Prostate gland (tissue), 2 donors: ENCODE measurements at places on chromosomes 1 and 21. TPM values are rescaled to one million over a fixed set of nuclear protein-coding genes. Genes with fewer than 3 reads are reported as not detected.

The CHML gene
- 18.9 TPM for total RNA-seq

GRCh38 chr1:182493063-182493462, 43.1 kb downstream of the RGSL1 start:
- no peak for DNase-seq

GRCh38 chr1:180221462-180221861, 8.6 kb upstream of the LHX4 start:
- no peak for DNase-seq

The TAL1 gene
- 1.8 TPM for total RNA-seq

DNA sequence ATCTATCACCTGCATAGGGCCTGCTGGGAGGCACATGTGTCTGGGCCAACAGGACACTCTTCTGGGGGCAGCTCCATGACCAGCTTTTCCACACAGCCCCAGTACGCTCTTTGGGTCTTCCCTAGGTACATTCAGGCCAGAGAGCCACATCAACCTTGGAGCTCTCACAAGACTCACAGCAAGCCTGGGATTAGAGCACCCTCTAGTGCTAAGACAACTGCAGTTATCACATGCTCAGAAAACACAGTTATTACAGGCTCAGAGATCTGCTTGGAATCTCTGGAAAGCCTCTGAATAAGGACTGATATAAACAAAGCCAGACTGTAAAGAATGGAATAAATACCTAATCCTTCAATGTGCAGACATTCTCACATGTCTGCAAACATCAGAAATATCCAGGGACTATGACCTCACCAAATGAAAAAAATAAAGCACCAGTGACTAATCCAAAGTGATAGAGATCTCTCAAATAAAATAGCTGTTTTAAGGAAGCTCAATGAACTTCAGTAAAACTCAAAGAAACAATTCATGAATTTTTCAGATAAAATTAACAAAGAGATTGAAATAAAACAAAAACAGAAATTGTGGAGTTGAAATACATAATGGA, 563.9 kb upstream of the NR5A2 start:
- DNase-seq: no peak

DNA sequence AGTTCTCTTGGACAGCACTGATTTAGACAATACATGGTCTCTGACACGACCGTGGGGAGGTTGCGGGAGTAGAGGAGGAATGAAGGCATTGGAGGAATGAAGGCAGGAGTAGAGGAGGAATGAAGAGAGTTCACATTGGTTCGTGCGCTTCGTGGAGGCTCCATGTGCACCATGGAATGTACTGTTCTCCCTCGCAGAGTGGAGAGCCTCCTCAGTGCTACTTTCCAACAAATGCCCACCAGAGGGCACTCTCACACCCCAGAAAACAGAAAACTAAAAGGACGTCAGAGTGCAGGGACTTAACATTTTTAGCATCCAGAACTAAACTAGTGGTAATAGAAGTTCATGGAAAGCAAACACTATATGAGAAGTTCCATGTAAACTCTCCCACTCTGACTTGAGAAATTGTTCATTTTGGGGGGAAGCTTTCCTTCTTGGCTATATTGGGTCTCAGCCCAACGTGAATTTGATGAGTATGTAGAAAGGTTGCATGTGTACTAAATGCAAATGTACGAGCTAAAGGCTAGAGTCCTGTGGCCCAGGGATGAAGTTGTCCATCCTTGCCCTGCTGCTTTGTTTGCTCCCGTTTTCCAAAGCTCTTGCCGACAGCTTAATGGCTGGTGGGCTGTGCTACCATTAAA, 211.6 kb downstream of the LMX1A start:
- peak; percentile 50 for DNase-seq

DNA sequence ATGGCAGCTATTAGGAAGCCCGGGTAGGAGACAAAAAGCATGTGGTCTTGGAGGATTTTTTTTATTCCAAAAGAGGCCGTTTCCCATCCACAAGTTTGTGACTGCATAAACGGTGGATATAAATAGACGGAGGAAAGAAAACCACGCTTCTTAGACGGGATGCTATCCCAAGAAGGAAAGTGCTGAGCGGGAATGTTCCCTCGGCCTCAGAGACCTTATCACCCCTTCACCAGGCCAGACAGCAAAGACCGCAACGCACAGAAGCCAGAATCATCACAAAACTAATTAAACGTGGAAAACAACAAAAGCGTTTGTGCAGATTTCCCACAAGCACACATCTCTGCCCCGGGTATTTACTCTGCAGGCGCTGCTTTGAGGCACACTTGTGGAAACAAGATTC, 43.2 kb downstream of the HLCS start:
- DNase-seq: no peak

- no peak for DNase-seq
Measured at GRCh38 chr1:16015491-16015890, 2.4 kb downstream of the HSPB7 start.

DNA sequence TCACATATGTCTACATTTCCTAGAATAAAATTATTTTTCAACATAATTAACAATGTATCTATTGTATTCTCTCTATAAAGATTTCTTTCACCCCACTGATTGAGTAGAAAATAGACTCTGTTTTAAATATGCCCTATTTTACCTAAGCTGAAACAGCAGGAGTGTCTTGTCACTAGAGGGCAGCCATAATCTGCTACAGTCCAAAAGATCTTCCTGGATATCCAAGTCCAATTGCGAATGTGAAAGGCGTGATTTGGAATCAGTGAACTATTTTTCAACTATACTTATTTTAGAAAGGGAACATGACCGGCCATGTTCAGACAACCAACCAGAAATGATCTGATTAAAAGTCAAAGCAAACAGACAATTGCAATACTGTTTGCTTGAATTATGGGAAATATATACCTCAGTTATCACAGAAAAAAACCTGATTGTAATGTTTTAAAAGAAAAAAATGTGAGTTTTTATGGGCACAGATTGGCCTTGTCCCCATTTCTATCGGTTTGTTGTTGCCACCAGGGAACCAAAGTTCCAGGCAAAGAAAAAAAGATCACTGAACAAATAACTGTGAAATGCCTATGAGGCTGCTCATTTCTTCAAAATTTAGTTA, 1211.0 kb upstream of the ADGRL4 start:
- DNase-seq: peak; percentile 26

GRCh38 chr1:206114692-206115640, 2.2 kb downstream of the AVPR1B start:
- DNase-seq: no peak

DNA sequence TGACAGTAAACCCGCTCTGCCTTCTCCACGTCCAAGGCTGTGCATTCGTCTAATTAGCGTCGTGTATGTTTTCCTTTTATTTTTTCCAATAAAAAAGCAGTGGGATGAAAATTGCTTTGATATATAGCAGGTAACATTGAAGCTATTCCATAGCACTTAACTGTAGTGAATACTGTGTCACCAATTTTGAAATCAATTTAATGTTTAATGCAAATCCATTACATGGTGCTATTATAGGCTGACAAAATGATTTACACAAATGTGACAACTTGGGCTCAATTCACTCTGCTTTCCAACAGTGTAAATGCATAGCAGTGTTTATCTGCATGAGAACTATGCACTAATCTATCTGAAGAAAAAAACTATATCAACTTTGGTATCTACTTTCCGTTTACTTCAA, 264.8 kb downstream of the TM2D1 start:
- no peak for DNase-seq

GRCh38 chr1:11668516-11668915, 4.5 kb downstream of the FBXO6 start:
- no peak for DNase-seq

- no peak for DNase-seq
Measured at GRCh38 chr1:222777977-222778376, 36.9 kb upstream of the DISP1 start.

The ERICH3 gene
- 3.3 TPM for total RNA-seq

DNA sequence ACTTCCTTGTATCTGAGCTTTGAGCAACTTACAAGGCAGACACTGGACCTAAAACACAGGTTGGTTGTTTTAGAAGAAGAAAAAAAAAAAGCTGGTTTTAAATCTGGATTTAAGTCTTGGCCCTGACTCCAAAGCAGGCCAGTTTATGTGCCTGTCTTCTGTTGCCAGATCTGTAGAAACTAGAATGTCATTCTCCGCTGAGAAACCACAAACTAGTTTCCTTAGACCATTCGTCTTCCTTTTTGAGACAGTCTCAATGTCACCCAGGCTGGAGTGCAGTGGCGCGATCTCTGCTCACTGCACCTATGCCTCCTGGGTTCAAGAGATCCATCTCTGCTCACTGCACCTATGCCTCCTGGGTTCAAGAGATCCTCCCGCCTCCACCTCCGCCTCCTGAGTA, 33.9 kb downstream of the APP start:
- no peak for DNase-seq

The NCMAP gene
- 2.0 TPM for total RNA-seq

The OR2M3 gene
- total RNA-seq: not detected

The SAMSN1 gene
- 1.1 TPM for total RNA-seq

The VWA5B1 gene
- total RNA-seq: not detected

The TBX19 gene
- 1.9 TPM for total RNA-seq

DNA sequence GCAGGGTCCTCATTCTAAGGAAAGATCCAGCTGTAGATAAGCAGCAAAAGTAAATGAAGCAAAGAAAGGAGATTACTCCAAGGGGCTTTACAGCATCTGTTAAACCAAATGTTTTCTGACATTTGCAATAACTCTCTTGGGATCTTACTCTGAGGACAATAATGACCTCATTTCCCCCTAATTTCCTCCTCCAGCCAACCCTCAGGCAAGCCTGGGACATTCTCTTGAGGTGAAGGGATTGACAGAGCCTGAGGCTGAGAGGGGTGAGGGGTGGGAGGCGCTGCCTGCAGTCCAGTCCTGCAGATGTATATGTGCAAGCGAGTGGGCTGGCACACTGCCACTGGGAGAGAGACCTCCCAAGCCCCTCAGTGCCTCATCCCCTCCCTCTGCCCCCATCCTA, 40.5 kb upstream of the NEK2 start:
- DNase-seq: no peak

The KCNE2 gene
- not detected for total RNA-seq

DNA sequence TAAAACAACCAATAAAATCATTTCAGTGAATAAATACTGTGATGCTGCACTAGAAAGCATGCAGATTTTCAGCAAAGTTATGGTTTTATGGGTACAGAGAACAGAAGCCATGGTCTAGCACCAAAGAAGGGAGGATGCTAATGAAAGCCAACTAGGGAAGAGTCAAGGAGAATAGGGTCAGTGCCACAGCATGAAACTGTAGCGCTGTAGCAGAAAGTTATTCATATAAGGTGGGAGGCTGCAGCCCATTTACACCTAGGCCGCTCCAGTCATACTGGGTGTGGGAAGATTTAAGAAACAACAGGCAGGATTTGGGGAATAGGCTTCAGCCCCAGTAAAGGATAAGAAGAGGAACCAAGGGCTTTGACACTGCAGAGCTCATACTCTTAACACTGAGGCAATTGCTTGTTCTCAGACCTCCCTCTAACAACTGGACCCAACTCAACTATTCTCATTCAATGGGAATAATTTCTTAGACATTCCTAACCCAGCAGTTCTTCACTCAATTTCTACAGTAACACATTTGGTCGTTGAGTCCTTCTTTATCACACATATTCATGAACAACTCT, 4.4 kb downstream of the IFI16 start:
- no peak for DNase-seq

DNA sequence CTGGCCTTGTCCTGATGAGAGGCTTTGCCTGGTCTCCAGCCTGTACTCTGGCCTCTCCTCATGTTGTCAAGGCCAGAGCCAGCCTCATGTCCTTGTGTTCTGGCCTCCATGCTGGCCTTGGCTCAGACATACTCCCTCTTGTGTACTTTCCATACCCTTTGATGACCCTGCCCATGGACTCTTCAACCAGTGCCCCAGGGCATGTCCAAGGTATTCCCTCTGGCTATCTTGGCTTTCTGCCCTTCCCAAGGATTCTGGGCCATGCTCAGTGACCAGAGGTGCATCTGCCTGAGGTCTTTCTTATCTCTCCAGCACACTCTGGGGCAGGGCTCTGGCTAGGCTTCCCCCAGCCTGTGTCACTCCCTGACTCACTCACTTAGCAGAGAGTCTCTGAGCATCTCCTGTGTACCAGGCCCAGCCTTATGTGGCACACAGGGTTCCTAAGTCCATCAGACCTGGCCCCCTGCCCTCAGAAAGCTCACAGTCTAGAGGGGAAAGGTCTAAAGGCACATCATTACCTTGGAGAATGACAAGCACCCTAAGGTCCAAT, 141.4 kb upstream of the GRIK3 start:
- DNase-seq: no peak
